Cortex of kidney (tissue), 1 donor: ENCODE measurements at places on chromosomes 7 and 10.

DNA sequence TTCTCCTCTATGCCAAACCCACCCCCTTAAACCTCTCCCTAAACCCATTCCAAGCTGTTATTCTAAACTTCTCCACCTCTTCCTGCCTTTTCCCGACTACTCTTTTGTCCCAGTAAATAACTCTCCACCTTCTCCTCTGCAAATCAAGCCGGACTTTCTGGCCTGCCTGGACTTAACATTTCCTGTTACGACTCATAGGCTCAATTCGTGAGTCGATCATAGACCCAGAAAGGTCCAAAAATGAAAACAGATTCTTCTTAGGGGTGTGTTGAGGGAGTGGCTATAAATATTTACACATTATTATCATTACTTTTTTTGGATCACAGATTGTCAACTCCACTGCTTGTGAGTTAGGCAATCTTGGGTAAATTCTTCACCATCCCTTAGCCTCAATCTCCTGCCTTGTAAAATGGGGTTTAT is 59.0 kb upstream of the HABP2 start:
- no peak for DNase-seq

DNA sequence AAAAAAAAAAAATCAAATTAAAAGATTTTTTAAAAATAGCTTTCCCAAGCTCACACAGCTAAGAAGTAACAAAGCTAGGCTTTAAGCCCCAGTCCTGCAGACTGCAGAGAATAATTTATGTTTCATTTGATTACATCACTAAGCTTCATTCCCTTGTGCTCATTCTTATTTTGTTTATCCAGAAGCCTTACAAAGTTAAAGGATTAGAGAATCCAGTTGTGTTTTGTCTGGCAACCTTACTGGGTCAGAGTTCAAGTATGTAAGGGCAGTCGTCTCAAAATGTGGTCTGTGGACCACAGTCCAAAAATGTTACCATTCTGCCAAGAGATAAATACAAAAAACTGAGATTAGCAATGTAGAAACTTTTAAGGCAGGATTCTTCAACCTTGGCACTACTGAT is 32.1 kb upstream of the EZH2 start:
- no peak for DNase-seq

DNA sequence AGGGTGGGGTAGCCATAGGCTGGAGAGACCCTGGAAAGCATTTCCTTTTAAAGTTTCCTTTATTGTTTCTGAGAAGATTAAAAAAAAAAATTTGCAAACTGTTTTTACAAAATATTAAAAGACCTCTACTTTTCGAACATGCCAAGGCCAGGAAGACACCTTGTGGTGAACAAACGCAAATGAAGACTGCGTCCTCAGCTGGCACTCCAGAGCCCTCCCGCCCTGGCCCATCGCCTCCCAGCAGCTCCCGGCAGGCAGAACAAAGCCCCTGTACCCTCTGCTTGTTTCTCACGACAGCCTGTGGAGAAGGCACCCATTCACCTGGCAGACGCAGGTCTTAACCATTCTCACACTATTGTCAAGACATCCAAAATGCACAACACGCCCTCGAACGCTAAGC is 56.4 kb downstream of the ESYT2 start:
- DNase-seq: no peak

GRCh38 chr10:132906106-132906505 is 36.3 kb downstream of the CFAP46 start:
- DNase-seq: no peak

- DNase-seq: no peak
Observed at GRCh38 chr7:24843821-24844434, 86.7 kb upstream of the GSDME start.

GRCh38 chr7:295155-296154 is 5.5 kb downstream of the FOXL3 start:
- no peak for DNase-seq

DNA sequence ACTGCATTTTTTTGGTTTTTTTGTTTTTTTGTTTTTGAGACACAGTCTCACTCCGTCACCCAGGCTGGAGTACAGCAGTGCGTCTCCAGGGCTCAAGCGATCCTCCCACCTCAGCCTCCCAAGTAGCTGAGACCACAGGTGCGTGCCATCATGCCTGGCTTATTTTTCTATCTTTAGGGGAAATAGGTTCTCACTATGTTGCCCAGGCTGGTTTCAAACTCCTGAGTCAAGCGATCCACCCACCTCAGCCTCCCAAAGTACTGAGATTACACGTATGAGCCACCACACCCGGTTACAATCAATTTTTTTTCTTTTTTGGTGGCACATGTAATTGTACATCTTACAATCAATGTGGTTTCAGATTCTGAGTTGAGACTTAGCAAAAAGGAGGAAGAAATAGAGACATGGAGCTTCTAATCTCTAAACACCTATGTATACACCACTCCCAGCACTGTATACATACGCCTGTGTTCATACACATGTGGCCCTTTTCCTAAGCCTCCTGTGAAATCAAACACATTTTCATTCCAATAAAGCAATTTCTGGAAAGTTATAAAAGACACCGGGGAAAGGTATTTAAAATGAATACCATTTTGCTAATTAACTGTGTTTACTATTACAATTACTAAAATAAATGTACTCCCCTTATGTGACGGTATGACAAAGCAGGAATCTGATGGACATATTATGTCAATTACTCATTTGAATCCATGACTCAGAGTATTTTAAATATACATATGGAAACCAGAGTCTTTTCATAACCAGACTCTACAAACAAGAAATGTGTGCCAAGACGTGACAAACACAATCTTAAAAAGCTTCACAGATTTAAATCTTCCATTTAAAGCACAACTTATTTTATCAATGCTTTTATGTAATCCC is 40.9 kb downstream of the SMURF1 start:
- DNase-seq: no peak

GRCh38 chr7:115226410-115226809 is 304.5 kb downstream of the MDFIC start:
- DNase-seq: no peak

- DNase-seq: no peak
Observed at GRCh38 chr10:12844811-12845483, 156.6 kb downstream of the CCDC3 start.
